ENCODE measurements at places on chromosomes 16 and 17.

GRCh38 chr17:28758411-28759121 lies 14.8 kb downstream of the TRAF4 start:
- no peak for DNase-seq

DNA sequence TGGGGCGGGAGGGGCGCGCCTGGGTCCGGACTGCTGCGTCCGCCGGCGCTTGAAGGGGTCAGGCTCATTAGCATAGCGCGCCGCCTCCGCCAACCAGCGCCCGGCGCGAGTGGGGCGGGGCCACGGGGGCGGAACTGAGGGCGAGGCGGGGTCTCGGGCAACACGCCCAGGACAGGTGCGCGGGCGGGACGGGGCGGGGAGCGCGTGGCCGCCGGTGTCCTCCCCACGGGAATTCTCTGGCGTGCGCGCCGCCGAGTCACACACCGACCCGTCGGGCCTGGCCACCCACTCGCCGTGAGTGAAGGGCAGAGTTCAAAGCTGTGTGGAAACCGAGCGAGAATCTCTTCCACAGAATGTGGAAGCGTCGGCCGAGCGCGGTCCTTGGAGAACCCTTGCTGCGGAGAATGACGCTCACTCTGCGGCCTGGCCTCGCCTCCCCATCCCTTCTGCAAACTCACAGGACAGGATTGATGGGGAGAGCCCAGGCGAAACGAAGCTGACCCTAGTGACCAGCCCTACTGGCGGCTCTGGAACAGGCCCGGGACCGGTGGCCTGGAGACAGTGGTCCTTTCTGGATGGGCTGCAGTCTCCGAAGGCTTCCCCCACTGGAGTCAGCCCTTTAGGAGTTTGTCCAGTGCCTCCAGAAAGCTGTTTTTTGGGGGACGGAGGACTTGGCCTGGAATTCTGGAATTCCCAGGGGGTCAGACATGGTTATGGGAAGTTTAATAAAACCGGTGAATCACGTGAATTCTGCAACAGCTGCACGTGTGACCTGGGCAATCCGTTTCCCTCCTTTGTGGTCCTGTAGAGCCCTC lies at the start of gene SNAI3:
SNAI3 (minus strand) TSS at position 69 of the 815 bp plus-strand sequence. CDS start 101 bp downstream, outside the sequence.
- peak; percentile 95 for DNase-seq

GRCh38 chr17:47239967-47240651 lies 13.5 kb upstream of the ITGB3 start:
- no peak for DNase-seq

DNA sequence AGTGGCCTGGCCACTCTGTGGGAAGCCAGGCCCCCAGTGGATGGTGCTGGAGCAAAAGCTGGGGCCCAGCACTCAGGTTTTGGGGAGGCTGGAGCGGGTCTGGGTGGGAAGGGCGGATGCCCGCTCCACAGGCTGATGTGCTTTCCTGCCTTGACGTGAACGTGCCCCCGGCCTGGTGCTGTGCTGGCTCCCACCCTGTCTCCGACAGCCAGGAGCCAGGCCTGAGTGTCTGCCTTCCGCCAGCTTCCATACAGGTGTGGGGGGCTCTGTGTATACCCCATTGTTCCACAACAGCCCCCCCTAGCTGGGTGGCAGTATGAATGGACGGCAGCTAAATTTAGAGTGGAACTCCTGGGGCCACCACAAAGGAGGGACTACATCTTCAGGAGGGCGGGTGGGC lies 20.0 kb downstream of the HIC1 start:
- DNase-seq: no peak

GRCh38 chr16:71626018-71626857 lies at the start of gene MARVELD3:
Gene MARVELD3 (plus strand): TSS chr16:71626184. CDS start chr16:71626230, 46 bp downstream.
- peak; percentile 64 for DNase-seq

GRCh38 chr16:86037999-86038925 lies 139.3 kb downstream of the IRF8 start:
- no peak for DNase-seq

DNA sequence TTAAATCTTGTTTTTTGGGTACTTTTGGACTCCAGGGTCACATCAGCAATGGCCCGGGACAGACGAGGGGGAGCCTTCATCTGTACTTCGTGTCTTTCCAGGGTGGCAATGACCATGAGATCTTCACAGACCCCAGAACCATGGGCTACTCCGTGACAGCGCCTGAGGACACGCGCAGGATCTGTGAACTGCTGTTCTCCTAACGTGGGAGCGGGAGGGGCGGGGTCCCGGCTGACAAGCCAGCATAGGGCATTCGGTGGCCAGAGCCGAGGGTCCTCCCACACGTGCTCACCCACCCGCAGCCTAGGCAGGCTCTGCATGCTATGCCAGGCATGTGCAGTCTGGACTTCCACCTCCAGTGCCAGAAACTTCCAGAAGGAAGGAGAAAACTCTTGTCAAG lies 21.2 kb downstream of the CARHSP1 start:
- peak; percentile 12 for DNase-seq

GRCh38 chr16:85999778-86000177 lies 100.8 kb downstream of the IRF8 start:
- no peak for DNase-seq

DNA sequence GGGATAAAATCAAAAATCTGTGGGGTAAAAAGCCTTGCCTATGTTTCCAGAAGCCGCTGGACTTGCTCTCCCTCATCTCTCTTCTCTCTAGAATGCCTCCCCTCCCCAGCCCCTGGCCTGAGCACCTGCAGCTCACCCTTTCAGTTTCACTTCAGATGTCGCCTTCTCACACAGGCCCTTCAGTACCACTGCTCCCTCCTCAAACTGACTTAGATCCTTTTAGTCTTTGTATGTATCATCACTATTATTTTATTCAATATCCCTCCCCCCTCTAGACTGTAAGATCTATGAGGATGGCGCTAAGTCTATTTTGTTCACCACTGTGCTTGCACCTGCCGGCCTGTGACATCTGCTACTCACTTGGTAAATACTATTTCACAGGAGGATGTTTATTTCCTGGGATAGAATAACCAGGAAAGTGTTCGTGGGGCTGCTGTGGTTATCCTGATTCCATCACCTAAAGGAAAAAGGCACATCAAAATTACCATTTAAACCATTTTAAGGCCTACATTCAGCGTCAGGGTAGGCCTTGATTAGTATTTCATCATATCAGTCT lies 122.3 kb downstream of the MRTFB start:
- DNase-seq: peak; percentile 63

GRCh38 chr17:79933863-79934652 lies 94.8 kb upstream of the CBX4 start:
- DNase-seq: no peak

GRCh38 chr17:33451221-33451620 lies 158.1 kb upstream of the ASIC2 start:
- DNase-seq: no peak

GRCh38 chr16:87561200-87562105 lies 40.9 kb upstream of the JPH3 start:
- DNase-seq: no peak

DNA sequence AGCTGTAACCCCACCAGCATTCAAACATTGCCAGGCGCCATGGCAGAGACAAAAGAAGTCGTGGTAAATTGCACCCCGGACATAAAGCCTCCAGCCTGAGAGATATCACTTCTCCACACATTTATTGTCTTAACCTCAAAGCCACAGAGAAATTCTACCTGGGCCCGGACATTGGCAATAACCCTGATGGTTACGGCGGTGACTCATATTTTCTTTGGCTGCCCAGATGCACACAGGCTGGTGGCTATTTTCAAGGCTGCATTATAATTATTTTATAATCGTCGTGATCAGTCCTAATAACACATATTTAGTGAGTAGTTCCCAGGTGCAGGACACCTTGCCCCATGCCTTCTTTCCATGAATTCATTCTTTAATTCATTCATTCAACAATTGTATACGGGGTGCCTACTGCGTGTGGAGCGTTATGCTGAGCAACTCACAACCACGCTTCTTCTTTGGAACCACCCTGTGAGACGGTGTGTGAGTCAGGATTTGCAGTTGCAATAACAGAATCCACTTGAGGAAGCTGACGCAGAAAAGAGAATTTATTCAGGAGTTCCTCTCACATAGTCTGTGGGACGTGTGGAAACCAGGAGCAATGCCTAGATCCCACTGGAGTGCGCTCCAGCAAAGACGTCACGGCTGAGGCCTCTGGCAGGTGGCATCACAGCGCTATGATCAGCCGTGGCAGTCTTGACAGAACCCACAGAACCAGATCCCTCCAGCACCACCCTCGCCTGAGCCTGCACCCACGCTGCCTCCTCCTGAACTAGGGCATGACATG lies 245.7 kb downstream of the FOXL1 start:
- DNase-seq: no peak

DNA sequence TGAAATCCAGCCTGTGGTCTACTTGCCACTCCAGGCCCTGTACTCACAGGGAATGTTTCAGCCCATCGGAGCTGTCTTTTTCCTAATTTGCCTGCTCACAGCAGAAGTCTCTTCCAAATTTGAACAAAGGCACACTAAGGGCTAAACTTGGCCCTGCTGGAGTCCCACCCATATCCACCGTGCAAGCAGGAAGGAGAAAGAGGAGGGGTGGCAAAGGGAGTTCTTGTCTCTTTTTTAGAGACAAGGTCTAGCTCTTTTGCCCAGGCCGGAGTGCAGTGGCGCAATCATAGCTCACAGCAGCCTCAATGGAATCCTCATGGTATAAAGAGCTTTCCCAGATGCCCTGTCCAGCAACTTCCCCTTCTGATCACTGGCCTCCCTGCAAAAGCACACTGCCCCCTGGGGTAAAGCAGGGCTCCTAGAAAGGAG lies 2.7 kb upstream of the PRM1 start:
- no peak for DNase-seq

GRCh38 chr17:18004345-18004744 lies 31.7 kb downstream of the DRC3 start:
- no peak for DNase-seq

DNA sequence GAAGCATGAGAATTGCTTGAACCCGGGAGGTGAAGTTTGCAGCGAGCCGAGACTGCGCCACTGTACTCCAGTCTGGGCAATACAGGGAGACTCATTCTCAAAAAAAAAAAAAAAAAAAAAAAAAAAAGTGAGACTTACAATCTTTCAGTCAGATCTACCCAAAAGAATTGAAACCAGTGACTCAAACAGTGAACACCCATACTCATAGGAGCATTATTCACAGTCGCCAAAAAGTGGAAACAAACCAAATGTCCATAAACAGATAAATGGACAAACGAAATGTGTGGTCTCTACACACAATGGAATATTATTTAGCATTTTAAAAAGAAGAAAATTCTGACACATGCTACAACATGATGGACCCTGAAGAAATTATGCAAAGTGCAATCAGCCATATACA lies 9.1 kb upstream of the SCNN1B start:
- DNase-seq: no peak

GRCh38 chr16:2985462-2985861 lies 5.2 kb upstream of the PKMYT1 start:
- DNase-seq: no peak

GRCh38 chr16:80151722-80152111 lies 389.1 kb upstream of the DYNLRB2 start:
- DNase-seq: no peak

GRCh38 chr17:5078106-5079028 lies at the start of gene ZFP3:
Gene ZFP3 (plus strand): TSS chr17:5078467. CDS start chr17:5091505, 13,038 bp downstream.
- peak; percentile 89 for DNase-seq

DNA sequence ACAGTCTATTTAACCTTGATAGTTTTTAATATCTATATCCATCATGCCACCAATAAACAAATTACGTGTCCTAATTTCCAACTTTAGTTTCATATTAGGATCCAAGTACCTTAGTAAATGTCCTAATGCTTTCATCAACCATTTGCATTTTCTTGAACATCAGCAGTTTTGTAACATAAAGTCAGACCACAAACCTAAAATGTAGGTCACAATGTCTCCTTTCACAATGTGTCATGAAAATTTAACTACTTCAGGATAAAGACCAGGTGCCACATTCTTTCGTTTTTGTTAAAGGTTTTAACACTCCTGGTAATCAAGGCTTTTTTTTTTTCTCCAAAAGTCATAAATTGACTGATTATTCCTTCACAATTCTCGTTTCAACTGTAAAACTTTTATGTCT lies 310.7 kb upstream of the PMFBP1 start:
- DNase-seq: no peak

DNA sequence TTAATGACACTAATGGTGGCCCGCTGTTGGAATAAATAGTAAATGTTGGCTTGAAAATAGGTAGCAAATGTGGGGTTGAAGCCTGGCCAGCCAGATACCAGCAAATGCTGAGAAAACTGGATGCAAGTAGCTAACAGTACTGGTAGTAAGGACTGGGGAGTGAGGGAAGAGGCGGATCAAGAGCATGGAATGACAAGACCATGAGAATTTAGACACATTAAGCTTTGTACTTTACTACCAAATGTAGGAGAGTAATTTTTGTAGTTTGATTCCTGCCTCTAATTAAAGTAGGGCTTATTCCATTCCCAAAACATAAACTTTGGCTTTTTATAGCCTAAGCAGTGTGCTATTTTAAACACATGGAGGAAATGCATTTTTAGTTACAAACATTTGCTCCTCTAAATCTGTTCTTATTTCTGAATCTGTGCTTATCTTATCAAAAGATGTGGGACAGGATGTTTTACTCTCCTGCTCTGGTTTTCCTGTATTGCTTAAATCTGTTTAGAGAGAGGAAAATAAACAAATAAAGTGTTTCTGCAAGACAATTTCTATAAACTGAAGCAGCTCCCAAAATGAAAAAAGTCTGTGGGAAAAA lies 44.1 kb downstream of the CFDP1 start:
- DNase-seq: no peak

DNA sequence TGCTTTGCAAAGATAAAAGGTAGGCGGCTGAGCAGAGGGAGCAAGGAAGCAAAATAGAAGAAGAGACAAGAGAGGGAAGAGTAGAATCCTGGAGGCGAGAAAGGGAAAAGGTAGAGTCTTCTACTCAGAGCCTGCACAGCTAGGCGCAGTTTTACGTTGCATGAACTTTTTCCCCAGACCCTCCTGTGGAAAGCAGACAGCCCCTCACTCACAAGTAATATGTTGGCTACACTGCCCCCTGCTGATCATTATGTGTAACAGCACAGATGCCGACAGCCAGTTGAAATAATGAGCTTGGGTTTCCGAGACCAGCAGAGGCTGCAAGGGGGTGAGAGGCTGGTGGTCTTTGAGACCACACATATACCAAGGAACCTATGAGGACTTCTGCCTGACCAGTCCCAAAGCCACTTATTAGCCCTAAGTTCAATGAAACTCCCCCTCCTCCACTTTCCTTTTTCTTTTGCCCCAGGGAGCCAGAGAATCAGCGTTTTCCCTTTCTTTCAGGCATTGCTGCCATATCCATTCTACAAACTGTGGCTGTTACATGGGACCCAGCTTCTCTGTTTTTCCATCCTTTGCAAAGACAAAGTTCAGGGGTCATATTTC lies 22.5 kb upstream of the CMTR2 start:
- DNase-seq: peak; percentile 41

- no peak for DNase-seq
Observed at GRCh38 chr17:43219746-43220380, 8.2 kb downstream of the TMEM106A start.

- no peak for DNase-seq
Observed at GRCh38 chr16:75065521-75066149, 50.9 kb downstream of the LDHD start.

DNA sequence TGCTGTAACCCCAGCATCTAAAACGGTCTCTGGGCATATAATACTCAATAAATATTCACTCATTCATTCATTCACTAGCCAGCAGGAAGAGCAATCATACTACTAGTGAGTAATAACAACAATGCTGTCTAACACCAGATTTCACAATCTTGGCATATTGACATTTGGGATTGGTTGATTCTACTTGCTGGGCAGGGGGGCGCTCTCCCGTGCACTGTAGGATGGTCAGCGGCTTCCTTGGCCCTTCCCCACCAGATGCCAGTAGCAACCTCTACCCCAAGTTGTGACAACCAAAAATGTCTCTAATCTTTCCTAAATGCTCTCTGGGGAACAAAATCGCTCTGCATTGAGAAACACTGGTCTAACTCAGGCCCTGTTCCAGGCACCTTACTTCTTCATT lies 20.7 kb downstream of the WFDC1 start:
- no peak for DNase-seq

GRCh38 chr16:74249254-74249653 lies 47.4 kb upstream of the PSMD7 start:
- no peak for DNase-seq

Measured in GM10248 (cell line).